A549 treated with Hydrocortisone at 1 μM for 4 hours (cell line): ENCODE measurements at places on chromosomes 6 and 20. TPM values are rescaled to one million over a fixed set of nuclear protein-coding genes. Genes with fewer than 3 reads are reported as not detected.

OVOL2 gene
- 0.20 to 0.33 TPM (median 0.28 TPM) in 5 replicates for total RNA-seq

BPI gene
- total RNA-seq = not detected in 5 replicates

TULP1 gene
- not detected in 5 replicates for total RNA-seq

GABBR1 gene
- 3.7 to 5.8 TPM (median 4.8 TPM) in 5 replicates for total RNA-seq

SLC17A9 gene
- total RNA-seq = 0.06 to 0.12 TPM (median 0.08 TPM) in 3 of 5 replicates, not detected in the others

ENPP5 gene
- total RNA-seq = not detected in 5 replicates

ZNF831 gene
- not detected in 5 replicates for total RNA-seq

HCRTR2 gene
- not detected in 5 replicates for total RNA-seq

LRRN4 gene
- total RNA-seq = 0.07 TPM in 1 of 5 replicates, not detected in the others

CDH22 gene
- total RNA-seq = 0.02 to 0.05 TPM (median 0.03 TPM) in 4 of 5 replicates, not detected in the other

MOCS1 gene
- 2.1 to 2.3 TPM (median 2.1 TPM) in 5 replicates for total RNA-seq

RIPOR3 gene
- total RNA-seq = not detected in 5 replicates

RAET1E gene
- 1.9 to 3.3 TPM (median 2.8 TPM) in 5 replicates for total RNA-seq

CDC25B gene
- 208 to 221 TPM (median 209 TPM) in 5 replicates for total RNA-seq

ETV7 gene
- 0.09 to 0.24 TPM (median 0.15 TPM) in 3 of 5 replicates, not detected in the others for total RNA-seq

SIRPB1 gene
- 0.32 to 0.71 TPM (median 0.55 TPM) in 5 replicates for total RNA-seq

FITM2 gene
- 7.7 to 10.9 TPM (median 9.7 TPM) in 5 replicates for total RNA-seq

HMGA1 gene
- 422 to 571 TPM (median 500 TPM) in 5 replicates for total RNA-seq

CLPSL2 gene
- 0.60 to 1.6 TPM (median 0.66 TPM) in 5 replicates for total RNA-seq

ABHD16B gene
- 0.08 to 0.13 TPM in 2 of 5 replicates, not detected in the others for total RNA-seq

MEI4 gene
- total RNA-seq = not detected in 5 replicates

CCN6 gene
- total RNA-seq = not detected in 5 replicates

SRSF12 gene
- 1.3 to 2.2 TPM (median 1.7 TPM) in 5 replicates for total RNA-seq

GRM1 gene
- 0.02 to 0.05 TPM (median 0.02 TPM) in 3 of 5 replicates, not detected in the others for total RNA-seq

CRISP2 gene
- not detected in 5 replicates for total RNA-seq

SIGLEC1 gene
- total RNA-seq = 0.02 to 0.03 TPM (median 0.02 TPM) in 3 of 5 replicates, not detected in the others

DDX39B gene
- 331 to 435 TPM (median 353 TPM) in 5 replicates for total RNA-seq

LST1 gene
- 0.37 TPM in 1 of 5 replicates, not detected in the others for total RNA-seq

HLA-DQA1 gene
- total RNA-seq = not detected in 5 replicates

COL20A1 gene
- total RNA-seq = 0.38 to 0.93 TPM (median 0.71 TPM) in 5 replicates

ECT2L gene
- total RNA-seq = not detected in 5 replicates

FAM110A gene
- 7.1 to 11.6 TPM (median 9.8 TPM) in 5 replicates for total RNA-seq

ABT1 gene
- 12.7 to 14.6 TPM (median 14.1 TPM) in 5 replicates for total RNA-seq

ADAT2 gene
- 3.2 to 4.1 TPM (median 3.8 TPM) in 5 replicates for total RNA-seq
